ENCODE measurements at places on chromosomes 3 and 15. TPM values are rescaled to one million over a fixed set of nuclear protein-coding genes. Genes with fewer than 3 reads are reported as not detected.

PLA2G4F gene
- polyA plus RNA-seq, result 4.6 TPM

DNA sequence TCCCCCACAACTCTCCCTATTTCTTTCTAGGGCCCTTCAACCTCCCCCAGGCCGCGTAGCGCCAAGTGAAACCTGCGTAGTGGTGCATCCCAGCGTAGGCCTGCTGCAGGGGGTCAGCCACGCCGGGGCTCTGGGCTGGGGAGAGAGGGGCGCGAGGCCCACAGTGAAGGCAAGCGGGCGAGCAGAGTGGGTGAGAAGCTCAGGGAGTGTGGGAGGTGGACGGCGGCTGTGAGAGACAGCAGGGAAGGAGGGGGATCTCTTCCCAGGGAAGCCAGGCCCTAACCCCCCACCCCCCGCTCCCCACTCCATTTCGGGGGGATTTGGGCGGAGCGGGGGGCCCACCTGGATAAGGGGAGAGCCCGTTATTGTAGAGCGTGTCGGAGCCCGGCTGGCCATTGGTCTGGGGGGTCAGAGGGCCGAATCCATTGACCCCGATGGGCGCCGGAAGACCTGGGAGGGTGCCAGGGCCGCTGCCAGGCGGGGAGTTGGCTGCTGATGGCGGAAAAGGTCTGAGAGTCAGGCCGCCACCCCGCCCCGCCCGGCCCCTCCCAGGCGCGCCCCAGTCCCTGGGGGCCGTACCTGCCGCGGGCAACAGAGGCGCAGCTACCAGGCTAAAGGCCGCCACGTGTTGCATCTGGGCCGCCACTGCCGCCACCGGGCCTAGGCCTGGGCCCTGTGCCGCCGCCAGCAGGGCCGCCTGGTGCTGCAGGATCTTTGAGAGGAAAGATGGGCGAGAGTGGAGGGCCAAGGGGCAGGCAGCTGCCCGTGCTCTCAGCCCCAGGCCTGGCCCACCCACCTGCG, 16.6 kb upstream of the PARP6 start:
- DNase-seq, result no peak

LRRIQ4 gene
- polyA plus RNA-seq, result not detected

GRCh38 chr3:126412841-126413692, 18.4 kb downstream of the CFAP100 start:
- no peak for DNase-seq

DNA sequence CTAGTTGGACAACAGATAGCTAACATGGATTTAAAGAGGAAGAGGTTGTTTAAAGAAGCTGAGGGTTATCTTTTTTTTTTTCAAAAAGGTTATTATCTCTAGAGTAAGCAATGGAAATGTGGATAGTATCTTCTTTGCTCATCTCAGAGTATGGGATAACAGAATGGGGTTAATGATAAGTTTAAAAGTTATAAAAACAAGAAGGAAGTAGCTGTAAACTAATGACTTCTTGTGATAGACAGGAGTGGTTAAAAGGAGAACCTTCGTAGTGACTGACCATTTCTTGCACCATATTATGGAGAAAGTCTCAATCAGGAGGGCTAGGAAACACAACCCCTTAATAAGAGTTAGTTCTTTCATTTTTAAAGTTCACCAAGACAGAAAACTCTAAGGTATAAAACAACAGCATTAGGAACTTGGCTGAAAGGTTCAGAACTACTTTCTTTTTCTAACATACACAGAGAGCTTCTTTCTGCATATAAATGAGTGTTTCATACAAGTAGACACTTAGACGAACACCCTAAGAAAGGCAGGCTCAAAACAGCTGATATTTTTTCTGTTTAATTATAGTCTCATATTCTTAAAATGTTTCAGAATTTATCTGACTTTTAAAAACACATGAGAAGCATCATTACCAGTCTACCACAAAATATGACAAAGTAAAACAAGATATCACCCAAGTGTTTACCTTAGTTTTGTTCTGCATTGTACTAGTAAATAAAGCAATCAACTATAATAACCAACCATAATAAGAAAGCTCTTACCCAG, 140.0 kb downstream of the MEIS2 start:
- no peak for DNase-seq

Measured in right lung (tissue), 10 donors.